ENCODE measurements at places on chromosomes 2 and 18.
A peak's percentile ranks its signal among the peaks of the same experiment; 100 is the strongest.

GRCh38 chr2:16861111-16861510 lies 195.5 kb upstream of the CYRIA start:
- no peak for DNase-seq

DNA sequence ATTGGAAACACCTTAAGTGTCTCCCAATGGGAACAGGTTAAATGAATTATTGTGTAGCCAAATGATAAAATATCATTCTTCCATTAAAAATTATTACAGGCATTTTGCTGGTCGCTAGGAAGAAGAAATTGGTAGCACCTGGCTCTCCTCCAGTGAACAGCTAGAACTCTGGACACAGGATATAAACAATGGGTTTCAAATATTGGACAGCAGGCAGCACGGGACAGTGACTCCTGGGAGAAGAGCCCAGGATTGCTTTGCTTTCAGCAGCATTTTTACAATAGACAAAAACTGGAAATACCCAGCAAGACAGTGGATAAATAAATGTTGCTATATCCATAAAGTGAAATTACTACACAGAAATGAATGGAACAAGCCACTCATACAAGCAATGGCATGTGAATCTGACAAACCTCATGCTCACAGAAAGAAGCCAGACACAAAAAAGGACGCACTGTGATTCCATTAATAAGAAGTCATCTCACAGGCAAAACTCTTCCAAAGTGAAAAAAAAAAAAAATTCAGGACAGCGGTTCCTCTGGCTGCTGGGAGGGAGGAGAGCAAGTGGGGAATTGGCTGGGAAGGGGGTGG lies 50.5 kb downstream of the LAMA1 start:
- DNase-seq = no peak

GRCh38 chr2:218474527-218474926 lies 55.6 kb downstream of the VIL1 start:
- DNase-seq = no peak

GRCh38 chr2:8137801-8138200 lies 544.1 kb upstream of the ID2 start:
- DNase-seq = no peak

GRCh38 chr2:120258196-120258595 lies 5.5 kb downstream of the RALB start:
- DNase-seq = no peak

DNA sequence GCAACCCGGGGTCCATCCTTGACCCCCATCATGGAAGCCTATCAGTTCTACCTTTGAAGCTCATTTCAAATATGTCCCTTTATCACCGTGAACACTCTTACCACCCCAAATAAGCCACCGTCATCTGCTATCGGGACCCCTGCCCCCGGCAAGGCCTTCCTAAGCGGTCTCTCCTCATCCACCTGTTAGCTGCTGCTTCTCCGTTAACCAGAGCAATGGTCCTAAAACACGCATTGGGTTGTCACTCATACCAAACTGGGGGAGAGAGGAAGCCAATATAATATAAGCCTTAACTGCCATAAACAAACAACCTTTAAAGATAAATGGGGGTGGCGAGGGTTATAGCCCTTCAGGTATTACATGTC lies 680 bp downstream of the ASNSD1 start:
- DNase-seq = no peak

DNA sequence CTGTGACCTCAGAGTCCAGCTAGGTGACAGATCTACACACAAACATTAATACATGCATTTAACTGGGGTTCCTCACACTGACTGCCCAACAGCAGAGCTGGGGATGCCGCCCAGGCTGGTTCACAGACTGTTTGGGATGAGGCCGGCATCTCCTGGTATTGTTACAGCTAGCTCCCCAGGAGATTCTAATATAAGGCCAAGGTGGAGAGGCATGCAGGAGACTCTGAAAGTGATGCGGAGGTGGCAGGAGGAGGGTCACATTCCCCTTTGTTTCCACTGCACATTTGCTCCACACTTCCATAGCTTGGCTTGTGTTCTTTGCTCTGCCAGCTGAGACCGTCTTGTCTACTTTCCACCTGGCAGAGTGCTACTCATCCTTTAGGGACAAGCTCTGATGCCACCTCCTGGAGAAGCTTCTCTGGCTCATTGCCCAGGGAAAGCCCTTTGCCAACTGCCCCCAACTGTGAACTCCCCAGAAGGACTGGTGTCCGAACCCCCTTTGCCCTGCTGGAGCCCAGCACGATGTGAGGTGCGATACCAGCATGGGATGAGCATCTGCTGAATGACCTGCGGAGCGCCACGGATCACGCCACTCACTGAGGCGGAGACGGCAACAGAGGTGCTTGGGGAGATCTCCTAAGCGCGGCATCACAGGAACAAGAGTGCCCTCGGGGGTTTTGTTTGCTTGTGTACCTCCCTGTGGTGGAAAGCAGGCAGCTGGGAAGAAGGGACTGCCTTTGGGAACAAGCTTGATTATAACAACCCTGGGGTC lies 88.8 kb downstream of the UXS1 start:
- DNase-seq = no peak

- no peak for DNase-seq
These were observed 365.5 kb downstream of the SETBP1 start for GRCh38 chr18:45046228-45046627.

- no peak for DNase-seq
These were observed 84.6 kb downstream of the EIF2AK3 start for GRCh38 chr2:88542668-88543067.

- DNase-seq = no peak
These were observed 19.8 kb upstream of the NT5DC4 start for GRCh38 chr2:112701052-112701451.

DNA sequence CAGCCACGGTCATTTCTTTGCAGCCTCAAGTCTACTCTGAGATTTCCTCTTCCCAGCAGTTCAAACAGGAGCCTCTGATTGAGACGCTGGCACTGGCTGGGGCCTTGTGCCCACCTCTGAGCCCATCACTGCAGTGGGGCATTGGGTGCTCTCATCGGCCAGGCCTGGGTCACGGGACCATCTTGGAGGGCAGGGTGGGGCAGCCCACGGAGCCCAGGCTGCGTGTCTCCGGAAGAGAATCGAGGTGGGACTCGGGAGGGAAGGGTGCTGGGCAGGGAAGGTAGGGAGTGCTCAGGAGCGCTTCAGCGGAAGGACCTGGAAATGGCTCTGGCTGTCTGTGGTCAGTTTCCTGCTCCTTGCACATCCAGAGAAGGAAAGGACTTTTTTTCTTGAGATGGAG lies 82.4 kb downstream of the RTP5 start:
- no peak for DNase-seq

- DNase-seq = no peak
These were observed 267.2 kb downstream of the HRH4 start for GRCh38 chr18:24727685-24728084.

DNA sequence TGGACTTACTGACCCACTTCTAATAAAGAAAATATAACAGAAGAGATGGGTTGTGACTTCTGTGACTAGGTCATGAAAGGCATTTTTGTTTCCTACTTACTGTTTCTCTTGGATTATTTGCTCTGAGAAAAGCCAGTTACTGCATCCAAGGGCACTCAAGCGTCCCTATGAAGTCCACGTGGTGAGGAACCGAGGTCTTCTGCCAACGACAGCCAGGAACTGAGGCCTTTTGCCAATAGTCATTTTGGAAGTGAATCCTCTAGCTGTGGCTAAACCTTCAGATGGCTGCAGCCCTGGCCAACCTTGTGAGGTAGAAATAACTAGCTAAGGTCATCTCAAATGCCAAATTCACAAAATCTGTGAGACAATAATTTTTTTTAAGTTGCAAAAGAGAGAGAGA lies 449.8 kb upstream of the RGPD4 start:
- DNase-seq = no peak

DNA sequence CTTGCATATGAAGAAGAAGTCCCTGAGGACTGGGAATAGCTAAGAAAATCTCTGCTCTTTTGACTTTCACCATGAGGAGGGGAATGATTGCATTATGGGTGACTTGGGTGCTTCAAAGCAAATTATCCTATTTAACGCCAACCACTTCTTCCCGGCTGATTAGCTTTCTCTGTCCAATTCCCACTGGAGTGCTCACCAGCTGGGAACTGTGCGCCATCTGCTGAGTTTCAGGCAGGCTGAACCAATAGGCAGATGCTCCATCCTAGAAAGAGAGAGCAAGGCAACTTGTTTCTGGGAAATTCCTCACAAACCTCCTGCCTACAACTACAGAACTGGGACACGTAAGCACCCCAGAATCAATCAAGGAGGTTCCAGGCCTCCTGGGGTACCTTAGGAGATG lies 49.4 kb downstream of the POLE4 start:
- no peak for DNase-seq

- peak; percentile 85 for DNase-seq
These were observed at the start of gene ORC4 for GRCh38 chr2:148020111-148021058. ORC4 (minus strand) TSS chr2:148020737; CDS start chr2:147975958, 44,779 bp downstream.

GRCh38 chr2:185227391-185227790 lies 511.2 kb upstream of the FSIP2 start:
- DNase-seq = no peak
